Gastroesophageal sphincter (tissue), 4 donors: ENCODE measurements at places on chromosomes 2 and 18.
A peak's percentile ranks its signal among the peaks of the same experiment; 100 is the strongest.

DNA sequence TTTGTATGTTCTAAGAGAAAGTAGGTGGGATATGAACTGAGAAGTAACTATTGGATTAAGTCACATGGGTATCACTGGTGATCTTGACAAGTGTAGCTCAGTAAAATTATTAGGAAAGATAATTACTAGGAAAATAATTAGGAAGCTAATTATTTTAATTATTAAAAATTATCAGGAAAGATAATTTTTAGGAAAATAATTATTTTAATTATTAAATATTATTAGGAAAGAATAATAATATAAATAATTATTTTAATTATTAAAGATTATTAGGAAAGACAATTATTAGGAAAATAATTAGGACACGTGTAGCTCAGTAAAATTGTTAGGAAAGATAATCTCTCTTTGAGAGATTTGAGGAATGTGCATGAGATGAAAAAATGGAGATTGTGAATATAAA lies 623.4 kb upstream of the PIK3C3 start:
- H3K27me3 ChIP-seq: no peaks in the 10 kb centered on the region
- ATAC-seq: no peak
- no peaks in the 10 kb centered on the region for H3K4me1 ChIP-seq

- peaks cover 7% of the 10 kb centered on the region for H3K4me1 ChIP-seq
- H3K27ac ChIP-seq: no peak overlapping the region
- ATAC-seq: no peak
Measured at GRCh38 chr2:138711812-138712211, 68.4 kb downstream of the NXPH2 start.

GRCh38 chr2:67974559-67975430 lies 88.0 kb downstream of the C1D start:
- peak; percentile 48 for ATAC-seq
- H3K27ac ChIP-seq: no peak overlapping the region
- H3K4me1 ChIP-seq: no peaks in the 10 kb centered on the region
- H3K4me3 ChIP-seq: no peak overlapping the region
- no peaks in the 10 kb centered on the region for H3K27me3 ChIP-seq

- peak overlapping the region; percentile 41 for H3K27ac ChIP-seq
- H3K4me1 ChIP-seq: peaks cover 4% of the 10 kb centered on the region
- H3K27me3 ChIP-seq: no peaks in the 10 kb centered on the region
- H3K36me3 ChIP-seq: no peaks in the 10 kb centered on the region
Measured at GRCh38 chr2:66069937-66070720, 364.8 kb upstream of the MEIS1 start.

DNA sequence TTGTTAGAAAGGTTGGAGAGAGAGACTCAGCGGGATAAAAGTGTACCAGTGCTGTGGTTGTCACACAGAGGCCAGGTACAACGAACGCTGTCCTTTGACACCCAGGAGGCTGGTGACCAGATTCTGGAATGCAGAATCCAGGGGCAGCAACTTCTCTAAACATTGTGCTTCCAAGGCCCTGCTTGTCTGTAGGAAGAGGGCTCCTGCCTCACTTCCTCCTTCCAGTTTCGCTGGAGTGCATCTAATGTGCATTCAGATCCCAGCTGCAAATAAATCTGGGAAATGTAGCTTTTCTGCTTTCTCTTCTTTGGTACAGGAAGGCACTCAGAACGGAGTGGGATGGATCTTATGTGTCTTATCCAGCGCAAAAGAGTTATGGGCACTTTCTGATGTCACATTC lies 171.8 kb upstream of the ATP5MC3 start:
- no peak overlapping the region for H3K27ac ChIP-seq
- peaks cover 7% of the 10 kb centered on the region for H3K27me3 ChIP-seq
- no peak for ATAC-seq
- H3K4me3 ChIP-seq: no peak overlapping the region

- no peaks in the 10 kb centered on the region for H3K27me3 ChIP-seq
- H3K4me3 ChIP-seq: peak overlapping the region; percentile 66
- H3K27ac ChIP-seq: peak overlapping the region; percentile 95
- H3K36me3 ChIP-seq: no peaks in the 10 kb centered on the region
- no peak for ATAC-seq
Measured at GRCh38 chr2:231680285-231680991, 27.9 kb upstream of the PTMA start.

GRCh38 chr18:77108001-77108692 lies 24.4 kb downstream of the MBP start:
- peaks cover 18% of the 10 kb centered on the region for H3K4me1 ChIP-seq
- H3K27ac ChIP-seq: peak overlapping the region; percentile 74
- H3K4me3 ChIP-seq: peak overlapping the region; percentile 11
- peak; percentile 84 for ATAC-seq

DNA sequence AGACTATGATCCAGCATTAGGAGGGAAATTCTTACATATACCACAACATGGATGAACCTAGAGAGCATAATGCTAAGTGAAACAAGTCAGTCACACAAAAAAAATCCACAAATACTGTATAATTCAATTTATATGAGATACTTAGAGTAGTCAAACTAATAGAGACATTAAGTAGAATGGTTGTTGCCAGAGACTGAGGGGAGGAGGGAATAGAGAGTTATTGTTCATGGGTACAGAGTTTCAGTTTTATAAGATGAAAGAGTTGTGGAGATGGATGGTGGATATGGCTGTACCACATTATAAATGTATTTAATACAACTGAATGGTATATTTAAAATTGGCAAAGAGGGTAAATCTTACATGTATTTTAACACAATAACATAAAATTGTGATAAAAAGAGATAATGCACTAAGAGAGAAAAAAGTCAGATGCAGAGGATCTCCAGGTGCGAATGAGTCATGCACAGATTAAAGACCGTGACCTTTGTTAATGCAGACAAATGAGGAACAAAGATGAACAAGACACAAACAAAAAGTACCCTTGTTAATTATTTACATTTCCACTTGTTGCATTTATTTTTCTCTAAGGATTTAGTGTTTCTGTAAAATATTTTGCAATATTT lies 541.7 kb upstream of the MEX3C start:
- no peak overlapping the region for H3K4me3 ChIP-seq
- no peaks in the 10 kb centered on the region for H3K36me3 ChIP-seq
- H3K27ac ChIP-seq: no peak overlapping the region
- ATAC-seq: no peak
- no peaks in the 10 kb centered on the region for H3K4me1 ChIP-seq
- no peaks in the 10 kb centered on the region for H3K27me3 ChIP-seq

- no peaks in the 10 kb centered on the region for H3K36me3 ChIP-seq
- no peaks in the 10 kb centered on the region for H3K27me3 ChIP-seq
- ATAC-seq: no peak
- no peak overlapping the region for H3K27ac ChIP-seq
- H3K4me1 ChIP-seq: no peaks in the 10 kb centered on the region
Measured at GRCh38 chr2:124953921-124954320, 928.8 kb downstream of the CNTNAP5 start.

GRCh38 chr2:239035361-239035814 lies 187.5 kb downstream of the TWIST2 start:
- no peak overlapping the region for H3K27ac ChIP-seq
- peaks cover 6% of the 10 kb centered on the region for H3K27me3 ChIP-seq
- H3K36me3 ChIP-seq: no peaks in the 10 kb centered on the region

DNA sequence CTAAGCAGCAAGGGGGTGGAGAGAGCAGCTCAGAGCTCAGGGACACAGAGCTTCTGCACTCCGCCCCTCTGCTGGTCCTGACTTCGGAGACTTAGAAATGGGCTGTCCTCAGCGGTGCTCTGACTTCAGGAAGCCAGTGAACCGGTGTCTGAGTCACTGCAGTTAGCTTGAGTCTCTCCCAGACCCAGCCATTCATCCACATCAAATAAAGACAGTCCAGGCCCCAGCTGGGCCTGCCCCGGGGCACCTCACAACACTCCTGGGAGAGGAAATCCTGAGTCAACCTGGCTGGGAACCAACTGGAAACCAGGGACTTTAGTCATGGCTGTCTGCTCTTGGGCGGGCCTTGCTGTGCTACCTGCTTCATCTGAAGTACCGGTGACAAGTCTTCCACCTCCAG lies 5.4 kb upstream of the ITGB6 start:
- peak; percentile 6 for ATAC-seq
- no peaks in the 10 kb centered on the region for H3K36me3 ChIP-seq
- no peak overlapping the region for H3K4me3 ChIP-seq
- no peak overlapping the region for H3K27ac ChIP-seq
- no peaks in the 10 kb centered on the region for H3K27me3 ChIP-seq
